Lung (tissue), 17 donors: ENCODE measurements at places on chromosomes 7 and 10.

- peak; percentile 37 for DNase-seq
Observed at GRCh38 chr7:65840446-65840845, 32.4 kb upstream of the VKORC1L1 start.

- no peak for DNase-seq
Observed at GRCh38 chr10:126331101-126331500, 57.2 kb downstream of the ADAM12 start.

- peak; percentile 47 for DNase-seq
Observed at GRCh38 chr7:51316262-51316665, 345 bp downstream of the COBL start.

- no peak for DNase-seq
Observed at GRCh38 chr7:121196286-121196685, 132.5 kb upstream of the WNT16 start.

- DNase-seq = no peak
Observed at GRCh38 chr7:107971100-107971499, 31.9 kb downstream of the LAMB1 start.

DNA sequence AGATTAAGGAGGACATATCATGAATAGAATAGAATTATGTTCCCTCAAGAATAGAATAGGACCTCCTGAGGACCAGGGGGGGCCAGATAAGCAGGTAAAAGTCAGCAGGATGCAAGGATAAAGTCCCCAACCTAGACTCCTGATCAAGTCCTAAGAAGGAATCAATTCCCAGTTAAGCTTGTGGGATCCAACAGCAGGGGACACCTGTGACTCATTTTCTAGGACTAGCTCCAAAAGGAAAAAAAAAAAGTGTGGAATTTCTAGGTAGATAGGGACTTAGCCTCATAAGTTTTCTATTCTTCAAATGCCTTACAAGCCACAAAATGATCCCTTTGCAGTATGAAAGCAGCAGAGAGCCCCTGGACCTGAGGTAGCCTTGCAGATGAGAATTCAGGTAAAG, 336.2 kb downstream of the WDR11 start:
- DNase-seq = no peak

- DNase-seq = no peak
Observed at GRCh38 chr10:109696981-109697775, 226.1 kb downstream of the XPNPEP1 start.

DNA sequence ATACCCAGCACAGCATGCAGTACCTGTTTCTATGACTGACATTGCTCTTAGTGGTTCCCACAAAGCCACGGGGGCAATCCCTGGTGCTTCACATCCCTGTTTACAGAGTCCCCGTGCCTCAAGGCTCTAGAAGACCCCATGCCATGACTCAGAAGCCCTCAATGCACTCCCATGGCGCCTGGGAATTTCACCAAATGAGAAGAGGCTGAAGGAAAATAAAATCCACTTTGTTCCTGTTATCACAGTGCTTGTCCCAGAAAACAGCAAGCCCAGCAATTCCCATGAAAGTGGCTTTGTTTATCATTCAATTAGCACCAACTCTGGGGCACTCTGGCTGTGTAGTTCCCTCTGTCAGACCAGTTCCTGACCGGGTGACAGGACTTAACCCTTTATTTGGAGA, 268.3 kb downstream of the TNS3 start:
- no peak for DNase-seq

GRCh38 chr10:97718659-97719142, 5.2 kb downstream of the MARVELD1 start:
- no peak for DNase-seq

GRCh38 chr7:120794106-120794729, 63.7 kb downstream of the TSPAN12 start:
- DNase-seq = no peak

GRCh38 chr10:3398825-3399646, 226.5 kb upstream of the PITRM1 start:
- no peak for DNase-seq

DNA sequence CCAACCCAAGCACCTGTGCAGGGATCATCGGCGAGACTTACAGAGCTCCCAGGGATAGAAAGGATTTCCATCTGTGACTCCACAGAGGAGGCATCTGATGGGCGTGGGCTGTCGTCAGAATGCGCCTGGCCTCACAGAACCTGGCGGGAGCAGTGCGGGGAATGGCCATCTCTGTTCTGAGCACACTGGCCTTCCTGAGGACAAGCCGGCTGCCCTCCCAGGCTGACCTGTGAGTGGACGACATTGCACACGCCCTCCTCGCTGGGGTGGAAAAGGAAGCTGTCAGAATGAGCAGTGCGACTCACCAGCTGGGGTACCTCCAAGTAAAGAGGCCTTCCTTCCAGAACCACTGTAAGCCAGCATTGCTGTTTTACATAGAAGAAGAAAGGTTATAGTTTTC, 234.6 kb upstream of the PITRM1 start:
- DNase-seq = no peak

DNA sequence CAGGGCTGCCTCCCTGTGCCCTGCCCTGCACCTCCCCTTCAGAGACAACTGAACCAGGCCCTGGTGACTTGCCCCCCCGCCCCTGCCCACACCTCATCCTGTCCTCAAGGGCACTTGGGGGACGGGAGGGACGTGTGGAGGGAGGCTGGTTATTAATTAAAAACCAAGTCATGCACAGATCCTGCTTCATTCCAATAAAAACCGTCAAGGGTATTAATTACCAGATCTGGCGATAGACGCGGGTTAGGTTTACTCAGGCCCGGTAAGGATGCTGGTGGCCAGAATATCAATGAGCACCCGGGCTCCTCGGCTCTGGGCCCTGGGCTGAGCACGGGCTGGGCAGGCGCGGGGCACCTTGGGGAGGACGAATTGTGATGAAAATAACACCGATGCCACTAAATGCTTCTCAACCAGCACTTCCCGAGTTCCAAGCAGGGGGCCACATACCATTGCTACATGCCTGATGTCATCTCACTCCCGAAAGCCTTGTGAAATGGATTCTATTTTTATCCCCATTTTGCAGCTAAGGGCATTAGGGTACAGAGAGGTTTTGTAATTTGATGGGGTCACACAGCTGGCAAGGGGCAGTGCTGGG, 24.5 kb upstream of the GTF2IRD1 start:
- peak; percentile 46 for DNase-seq

DNA sequence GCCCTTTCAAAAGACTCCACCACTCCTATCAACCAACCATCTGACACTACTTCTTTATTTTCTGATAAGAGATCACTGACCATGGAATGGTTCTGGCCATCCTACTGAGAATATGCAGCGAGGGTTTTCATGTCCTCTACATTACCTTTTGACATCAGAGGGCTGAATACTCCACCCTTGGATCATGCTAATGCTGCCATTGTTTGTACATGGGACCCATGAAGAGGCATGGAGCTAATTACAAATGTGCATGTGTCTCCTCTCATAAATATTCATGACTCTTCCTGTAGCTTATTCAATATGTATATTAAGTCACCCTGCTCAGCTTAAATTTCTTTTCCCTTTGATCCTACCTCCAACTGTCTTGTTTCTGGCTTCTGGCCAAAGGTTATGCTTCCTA, 1065.8 kb upstream of the GHITM start:
- DNase-seq = no peak

DNA sequence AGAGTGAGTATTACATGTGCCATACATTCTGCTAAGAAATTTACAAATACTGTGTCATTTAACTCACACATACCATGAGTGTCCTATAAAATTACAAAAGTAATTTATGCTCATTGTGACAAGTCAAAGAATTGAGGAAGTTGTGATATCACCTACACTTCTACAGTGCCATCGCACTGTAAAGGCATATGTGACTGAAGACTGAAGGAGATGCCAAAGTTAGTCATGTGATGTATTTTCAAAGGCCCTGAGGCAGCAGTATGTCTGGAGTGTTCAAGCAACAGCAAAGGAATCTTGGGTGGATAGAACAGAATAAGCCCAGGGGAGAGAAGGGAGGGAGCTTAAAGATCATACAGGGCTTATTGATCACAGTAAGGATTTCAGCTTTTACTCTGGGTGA, 176.8 kb downstream of the WNT2 start:
- DNase-seq = no peak

- DNase-seq = no peak
Observed at GRCh38 chr10:17386616-17387075, 67.7 kb downstream of the ST8SIA6 start.

GRCh38 chr10:92131275-92131820, 159.5 kb downstream of the CPEB3 start:
- DNase-seq = no peak

- DNase-seq = no peak
Observed at GRCh38 chr10:98258683-98259454, 9.1 kb downstream of the LOXL4 start.

DNA sequence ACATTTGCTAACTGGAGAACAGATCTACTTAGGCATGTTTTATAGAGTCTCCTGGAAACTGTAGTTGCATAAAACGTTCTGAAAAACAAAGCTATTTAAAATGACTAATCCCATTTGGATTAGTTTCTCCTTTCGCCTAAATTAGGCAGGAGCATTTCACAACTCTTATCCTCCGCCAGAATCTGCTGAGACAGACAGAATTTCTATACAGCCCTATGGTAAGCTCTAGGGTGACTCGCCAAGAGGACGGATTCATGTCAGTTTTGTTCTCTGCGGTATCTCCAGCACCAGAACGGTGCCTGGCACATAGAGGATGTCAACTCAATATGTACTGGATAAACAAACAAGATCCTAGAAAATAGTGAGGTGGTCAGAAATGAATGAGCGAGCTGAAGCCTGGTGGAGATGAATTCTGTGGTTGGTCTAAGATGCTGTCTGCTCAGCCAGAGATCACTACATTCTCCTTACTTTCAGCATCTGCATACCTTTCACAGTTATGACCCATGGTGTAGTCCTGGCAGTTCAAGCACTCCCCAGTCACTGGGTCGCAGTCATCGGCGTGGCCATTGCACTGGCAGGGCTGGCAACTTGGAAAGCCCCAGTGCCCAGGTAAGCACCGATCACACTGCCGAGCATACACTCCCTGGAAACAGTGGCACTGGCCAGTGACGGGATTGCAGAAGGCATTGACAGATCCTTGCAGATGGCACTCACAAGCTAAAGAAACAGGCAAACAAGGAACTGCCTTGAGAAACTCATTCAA, 44.0 kb downstream of the LAMB1 start:
- DNase-seq = peak; percentile 54

- no peak for DNase-seq
Observed at GRCh38 chr10:60952067-60952845, 8.3 kb upstream of the RHOBTB1 start.

DNA sequence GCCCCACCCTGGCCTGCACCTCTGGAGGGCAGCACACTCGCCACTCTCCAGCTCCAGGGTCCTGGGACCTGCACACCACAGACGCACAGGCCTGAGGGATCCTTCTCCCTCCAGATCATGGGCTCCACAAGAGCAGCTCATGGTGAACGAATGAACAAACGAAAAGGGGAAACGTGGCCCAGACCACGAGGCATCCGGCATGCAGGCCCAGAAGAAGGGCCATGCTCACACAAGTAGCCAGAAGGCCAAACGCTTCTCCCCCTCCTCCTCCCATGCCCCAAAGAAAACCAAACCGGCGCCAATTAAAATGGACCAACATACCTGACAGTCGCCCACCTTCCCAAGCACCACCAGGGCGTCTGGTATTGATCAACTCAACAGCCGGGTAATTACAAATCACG, 30.4 kb downstream of the MAD1L1 start:
- DNase-seq = no peak

DNA sequence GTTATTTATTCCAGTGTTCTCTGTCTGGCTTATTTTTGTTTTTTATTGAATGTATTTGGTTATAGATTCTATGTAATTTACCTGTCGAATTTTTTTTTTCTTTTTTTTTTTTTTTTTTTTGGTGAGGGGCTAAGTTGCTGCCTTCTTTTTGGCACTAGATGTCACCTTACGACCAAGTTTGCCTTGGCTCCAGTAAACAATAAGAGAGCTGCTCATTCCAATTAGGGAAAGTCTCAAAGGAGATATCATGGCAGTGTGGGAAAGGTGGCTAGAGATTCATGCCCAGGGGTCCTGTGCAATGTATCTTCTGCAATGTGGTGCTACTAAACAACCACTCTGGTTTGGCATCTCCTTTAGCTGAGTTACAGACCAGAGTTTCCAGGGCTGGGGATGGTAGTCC, 84.0 kb downstream of the PTPN20 start:
- DNase-seq = peak; percentile 54

GRCh38 chr7:47945261-47946015, 2.8 kb downstream of the PKD1L1 start:
- DNase-seq = peak; percentile 77

DNA sequence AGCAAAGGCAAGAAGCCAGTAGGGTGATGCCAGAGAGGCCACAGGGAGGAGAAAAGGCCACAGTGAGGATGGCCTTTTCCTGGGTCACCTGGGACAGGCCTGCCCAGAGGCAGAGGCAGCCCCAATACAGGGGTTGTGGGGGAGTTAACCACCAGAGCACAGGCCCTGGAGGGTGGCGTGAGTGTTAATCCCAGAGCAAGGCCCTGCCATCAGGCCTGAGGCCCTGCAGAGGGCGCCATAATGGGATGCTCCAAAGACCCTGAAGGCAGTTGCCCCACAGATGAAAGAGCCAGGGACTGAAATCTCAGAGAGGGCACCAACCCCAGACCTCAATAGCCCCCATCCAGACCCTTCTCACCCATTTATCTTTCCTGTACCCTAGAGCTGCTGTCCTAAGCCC, 23.9 kb downstream of the SLC13A4 start:
- DNase-seq = no peak

GRCh38 chr10:4196771-4197390, 411.9 kb upstream of the KLF6 start:
- no peak for DNase-seq

- DNase-seq = no peak
Observed at GRCh38 chr10:25867321-25867720, 66.7 kb upstream of the MYO3A start.

- DNase-seq = peak; percentile 72
Observed at GRCh38 chr7:25240340-25240739, 12.1 kb upstream of the NPVF start.

- DNase-seq = no peak
Observed at GRCh38 chr7:106086062-106086461, 26.1 kb downstream of the SYPL1 start.

DNA sequence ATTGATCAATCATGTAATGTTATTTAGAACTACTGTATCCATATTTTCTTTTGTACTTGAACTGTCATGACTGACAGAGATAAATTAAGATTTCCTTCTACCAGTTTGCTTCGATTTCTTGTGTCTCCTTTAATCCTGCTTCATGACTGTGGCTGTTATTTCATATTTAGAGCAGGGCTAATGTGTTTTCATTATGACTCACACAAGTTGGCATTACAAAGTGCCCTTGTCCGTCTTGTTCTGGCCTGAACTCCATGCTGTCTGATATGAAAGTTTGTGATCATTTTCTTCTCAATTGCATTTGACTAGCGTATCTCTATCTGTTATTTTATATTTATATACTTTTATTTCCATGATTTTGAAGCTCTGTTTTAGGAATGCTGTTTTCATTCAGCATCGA, 344.1 kb upstream of the PRKCQ start:
- no peak for DNase-seq
